Hematopoietic multipotent progenitor cell treated with erythropoietin and hydrocortisone succinate and interleukin-3 and kit ligand, for 6 days (in vitro differentiated cells): ENCODE measurements at places on chromosomes 1 and 21.

GRCh38 chr1:92447033-92447681, 39.6 kb downstream of the GFI1 start:
- DNase-seq = no peak

DNA sequence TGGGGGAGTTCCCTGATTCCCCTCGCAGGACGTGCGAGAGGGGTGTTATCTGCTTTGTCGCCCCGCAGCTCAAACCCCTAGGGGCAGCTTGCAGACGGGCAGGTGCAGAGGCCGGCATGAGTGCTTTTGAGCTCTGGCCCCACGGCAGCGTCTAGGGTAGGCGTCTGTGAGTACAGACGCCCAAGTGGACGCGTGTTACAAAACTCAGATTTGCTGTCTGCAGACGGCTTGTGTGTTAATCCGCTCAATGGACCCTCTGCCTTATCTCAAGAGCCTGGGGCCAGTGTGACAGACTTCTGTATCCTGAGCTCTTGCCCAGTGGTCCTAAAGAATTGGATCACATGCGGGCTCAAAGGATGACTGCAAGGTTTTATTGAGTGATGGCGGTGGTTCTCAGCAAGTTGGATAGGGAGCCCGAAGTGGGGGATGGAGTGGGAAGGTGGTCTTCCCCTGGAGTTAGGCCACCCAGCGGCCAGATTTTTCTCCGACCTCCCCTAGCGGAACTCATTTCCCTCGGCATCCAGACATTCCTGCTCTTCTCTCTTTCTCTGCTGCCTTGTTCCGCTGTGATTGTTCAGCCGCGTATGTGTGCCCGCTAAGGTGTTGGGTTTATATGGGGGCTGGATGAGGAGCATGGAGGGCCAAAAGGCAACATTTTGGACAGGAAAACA, 9.4 kb downstream of the CFHR4 start:
- DNase-seq = no peak

- DNase-seq = no peak
Measured at GRCh38 chr1:11854519-11854918, 4.2 kb downstream of the NPPB start.

GRCh38 chr1:162755306-162755705, 35.2 kb upstream of the HSD17B7 start:
- DNase-seq = no peak

DNA sequence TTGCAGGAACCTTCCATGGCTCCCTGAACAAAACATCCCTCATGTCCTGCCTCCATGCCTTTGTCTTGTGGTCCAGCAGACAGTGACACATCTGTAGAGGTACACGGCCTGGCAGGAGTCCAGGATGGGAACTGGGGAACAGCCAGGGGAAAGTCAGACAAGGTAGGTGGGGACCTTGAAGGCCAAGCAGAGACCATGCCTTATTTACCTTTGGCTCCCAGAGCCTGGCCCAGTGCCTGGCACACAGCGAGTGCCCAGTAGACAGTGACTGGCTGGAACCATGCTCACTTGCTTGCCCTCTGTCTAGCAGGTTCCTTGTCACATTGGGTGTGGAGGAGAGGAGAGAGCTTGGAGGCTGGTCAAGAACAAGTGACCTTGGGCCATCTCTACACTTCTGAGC, 81.0 kb downstream of the BCAR3 start:
- no peak for DNase-seq

DNA sequence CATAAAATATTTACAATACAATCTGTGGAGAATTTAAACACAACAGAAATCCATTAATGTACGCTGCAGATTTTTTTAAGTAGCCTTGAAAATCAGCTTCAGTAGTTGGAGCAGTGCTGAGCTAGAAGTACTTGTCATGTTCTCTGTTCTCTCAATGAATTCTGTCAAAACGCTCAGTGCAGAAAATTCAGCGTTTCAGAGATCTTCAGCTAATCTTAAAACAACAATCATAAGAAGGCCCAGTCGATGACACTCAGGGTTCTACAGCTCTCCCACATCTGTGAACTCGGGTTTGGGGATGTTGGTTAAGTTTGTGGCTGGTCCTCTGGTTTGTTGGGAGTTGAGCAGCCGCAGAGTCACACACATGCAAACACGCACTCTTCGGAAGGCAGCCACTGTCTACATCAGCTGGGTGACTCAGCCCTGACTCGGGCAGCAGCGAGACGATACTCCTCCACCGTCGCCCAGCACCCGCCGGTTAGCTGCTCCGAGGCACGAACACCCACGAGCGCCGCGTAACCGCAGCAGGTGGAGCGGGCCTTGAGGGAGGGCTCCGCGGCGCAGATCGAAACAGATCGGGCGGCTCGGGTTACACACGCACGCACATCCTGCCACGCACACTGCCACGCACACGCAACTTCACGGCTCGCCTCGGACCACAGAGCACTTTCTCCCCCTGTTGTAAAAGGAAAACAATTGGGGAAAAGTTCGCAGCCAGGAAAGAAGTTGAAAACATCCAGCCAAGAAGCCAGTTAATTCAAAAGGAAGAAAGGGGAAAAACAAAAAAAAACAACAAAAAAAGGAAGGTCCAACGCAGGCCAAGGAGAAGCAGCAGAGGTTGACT, 161.2 kb downstream of the RUNX1 start:
- peak; percentile 77 for DNase-seq

- DNase-seq = no peak
Measured at GRCh38 chr1:230381049-230381467, 45.1 kb downstream of the PGBD5 start.

- no peak for DNase-seq
Measured at GRCh38 chr1:169150641-169151337, 44.3 kb downstream of the ATP1B1 start.

GRCh38 chr21:45407629-45408247, 2.8 kb downstream of the COL18A1 start:
- DNase-seq = no peak

GRCh38 chr1:29964718-29965533, 728.6 kb downstream of the PTPRU start:
- no peak for DNase-seq

GRCh38 chr1:164628772-164629171, 69.8 kb downstream of the PBX1 start:
- no peak for DNase-seq

DNA sequence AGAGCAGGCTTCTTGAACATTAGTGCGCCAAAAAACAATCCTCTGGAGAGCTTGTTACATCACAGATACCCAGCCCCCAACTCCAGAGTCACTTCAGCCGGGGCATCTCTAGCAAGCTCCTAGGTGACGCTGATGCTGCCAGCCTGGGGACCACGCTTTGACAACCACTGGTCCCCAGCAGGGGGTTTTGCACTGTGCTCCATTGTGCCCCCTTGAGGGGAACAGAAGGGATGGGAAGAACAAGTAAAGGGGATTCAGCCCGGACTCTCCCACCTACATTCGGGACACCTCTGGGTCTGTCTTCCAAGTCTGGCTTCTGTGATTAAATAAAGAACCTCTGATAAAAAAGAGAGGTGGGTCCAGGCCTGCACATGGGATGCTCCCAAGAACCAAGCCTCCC, 60.4 kb downstream of the ATP5PO start:
- peak; percentile 21 for DNase-seq

DNA sequence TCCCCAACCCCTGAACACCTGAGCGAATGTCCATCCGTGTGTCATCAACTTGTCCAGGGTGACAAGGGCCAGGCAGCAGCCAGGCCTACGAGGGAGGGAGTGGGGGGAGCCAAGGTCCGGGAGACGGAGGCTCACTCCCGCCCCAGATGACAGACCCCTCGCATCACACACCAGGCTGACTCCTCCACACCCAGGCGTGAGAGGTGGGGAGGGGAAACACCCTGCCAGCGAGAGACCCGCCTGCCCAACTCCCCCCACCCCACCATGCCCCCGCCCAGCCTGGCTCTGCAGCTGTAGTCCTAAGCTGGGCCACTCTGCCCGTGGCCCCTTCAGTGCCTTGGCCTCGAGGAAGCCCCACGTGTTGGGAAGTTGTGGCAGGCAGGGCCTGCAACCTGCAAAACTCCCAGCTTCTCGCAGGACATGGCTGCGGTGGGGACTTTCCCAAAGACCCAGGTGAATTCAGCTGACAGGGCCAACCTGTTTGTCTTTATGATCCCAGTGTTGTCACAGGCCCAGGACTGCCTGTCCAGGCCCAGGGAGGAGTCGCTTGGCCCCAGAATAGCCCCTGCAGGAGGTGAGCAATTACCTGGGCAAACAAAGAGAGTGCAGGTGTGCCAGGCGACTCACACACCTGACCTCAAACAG, 62.9 kb downstream of the RIPK4 start:
- DNase-seq = no peak

DNA sequence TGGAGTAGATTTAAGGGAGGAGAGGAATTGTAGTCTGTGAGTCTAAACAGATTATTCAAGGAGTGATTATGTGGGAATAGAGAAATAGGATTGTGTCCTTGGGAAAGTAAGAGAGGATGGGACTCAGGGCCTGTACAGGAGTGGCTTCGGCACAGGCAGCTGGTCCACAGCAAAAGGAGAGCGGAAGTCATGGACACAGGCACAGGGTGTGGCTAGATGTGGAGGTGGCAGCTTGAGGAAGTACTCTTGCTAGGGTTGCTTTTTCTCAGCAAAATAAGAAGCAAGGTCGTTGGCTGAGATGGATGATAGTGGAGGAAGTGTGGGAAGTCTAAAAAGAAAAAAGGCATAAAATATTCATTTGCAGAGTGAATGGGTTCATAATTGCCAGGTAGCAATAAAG, 18.5 kb upstream of the ZNF648 start:
- no peak for DNase-seq
